Aorta (tissue), 5 donors: ENCODE measurements at places on chromosomes 3 and 15. TPM values are rescaled to one million over a fixed set of nuclear protein-coding genes. Genes with fewer than 3 reads are reported as not detected.
A peak's percentile ranks its signal among the peaks of the same experiment; 100 is the strongest.

DNA sequence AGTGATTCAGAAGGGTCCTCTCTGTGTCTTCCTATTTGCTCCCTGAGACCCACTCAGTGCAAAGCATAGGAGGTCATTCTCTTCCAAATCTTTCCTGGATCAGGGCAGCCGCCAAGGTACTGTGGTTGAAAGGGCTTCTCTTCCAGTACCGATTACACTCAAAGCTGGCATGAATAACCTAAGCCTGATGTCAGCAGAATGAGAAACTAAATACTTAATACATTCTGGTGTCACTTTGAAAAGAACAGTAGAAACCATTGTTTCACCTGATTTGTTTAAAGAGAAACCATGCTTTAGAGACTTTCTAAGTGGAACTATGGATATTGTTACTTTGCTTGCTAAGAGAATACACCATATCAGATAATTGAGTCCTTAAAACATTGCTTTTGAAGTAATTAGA lies 50.2 kb downstream of the PDHB start:
- DNase-seq, result no peak

DNA sequence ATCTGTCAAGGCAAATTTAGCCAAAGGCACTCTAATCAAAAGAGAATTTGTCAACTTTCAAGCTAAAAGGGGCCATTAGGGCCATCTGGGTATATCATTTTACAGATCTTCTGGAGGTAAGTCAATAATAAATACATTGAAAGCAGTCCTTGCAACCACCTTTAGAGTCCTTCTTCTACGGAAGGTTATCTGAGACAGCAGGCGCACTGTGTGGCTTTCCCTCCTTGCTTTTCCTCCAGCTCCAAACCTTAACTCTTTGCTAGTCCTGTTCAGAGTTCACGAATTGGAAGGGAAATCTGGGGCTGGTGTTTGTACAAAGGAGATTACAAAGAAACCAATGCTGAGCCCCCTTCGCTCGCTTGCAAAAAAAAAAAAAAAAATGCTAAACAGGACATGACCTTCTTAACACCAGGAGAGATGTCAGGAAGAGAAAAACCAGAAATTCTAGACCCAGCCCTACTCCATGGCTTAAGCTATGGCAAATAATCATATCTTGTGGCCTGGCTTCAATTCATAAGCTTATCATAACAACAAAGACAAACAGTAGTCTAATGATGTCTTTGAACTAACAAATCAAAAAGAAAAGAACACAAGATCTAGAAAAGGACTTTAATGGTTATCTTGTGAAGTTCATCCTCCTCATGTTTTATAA lies 215.7 kb downstream of the STT3B start:
- no peak for DNase-seq

Gene CFAP100
- polyA plus RNA-seq, result not detected

Gene RHCG
- polyA plus RNA-seq, result 1.0 TPM

GRCh38 chr3:52428151-52429005 lies 16.5 kb downstream of the SEMA3G start:
- no peak for DNase-seq

Gene CADM2
- polyA plus RNA-seq, result not detected

DNA sequence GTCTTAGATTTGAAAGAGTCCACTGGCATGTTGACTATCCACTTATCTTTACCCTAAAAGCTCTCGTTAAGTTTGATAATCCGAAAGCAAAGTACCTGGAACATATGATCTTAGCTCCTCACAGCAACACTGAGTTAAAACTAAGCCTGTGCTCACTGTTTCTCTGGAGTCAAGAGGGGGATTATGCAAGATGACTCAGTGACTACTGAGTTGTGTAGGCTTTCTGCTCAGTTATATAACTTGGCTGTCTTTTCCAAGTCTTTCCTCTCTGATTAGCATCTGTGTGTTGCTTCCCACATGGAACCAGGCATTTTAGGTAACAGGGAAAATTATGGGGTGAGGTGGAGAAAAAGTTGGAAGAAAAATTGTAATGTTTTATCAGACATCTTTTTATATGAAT lies 31.2 kb upstream of the MYO5C start:
- no peak for DNase-seq

- DNase-seq, result no peak
Observed at GRCh38 chr3:35733341-35733740, 94.0 kb downstream of the ARPP21 start.

GRCh38 chr3:54830658-54831057 lies 97.2 kb downstream of the LRTM1 start:
- DNase-seq, result no peak

Gene DOCK3
- 0.38 TPM for polyA plus RNA-seq

DNA sequence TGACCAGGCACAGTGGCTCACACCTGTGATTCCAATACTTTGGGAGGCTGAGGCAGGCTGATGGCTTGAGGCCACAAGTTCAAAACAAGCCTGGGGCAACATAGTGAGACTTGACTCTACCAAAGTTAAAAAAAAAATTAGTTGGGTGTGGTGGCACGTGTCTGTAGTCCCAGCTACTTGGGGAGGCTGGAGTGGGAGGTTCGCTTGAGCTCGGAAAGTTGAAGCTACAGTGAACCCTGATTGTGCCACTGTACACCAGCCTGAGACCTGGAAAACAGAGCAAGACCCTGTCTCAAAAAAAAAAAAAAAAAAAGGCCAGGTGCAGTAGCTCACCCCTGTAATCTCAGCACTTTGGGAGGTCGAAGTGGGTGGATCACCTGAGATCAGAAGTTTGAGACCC lies 3.1 kb downstream of the CDC25A start:
- no peak for DNase-seq

- no peak for DNase-seq
Observed at GRCh38 chr15:77753281-77753873, 120.7 kb upstream of the LINGO1 start.

DNA sequence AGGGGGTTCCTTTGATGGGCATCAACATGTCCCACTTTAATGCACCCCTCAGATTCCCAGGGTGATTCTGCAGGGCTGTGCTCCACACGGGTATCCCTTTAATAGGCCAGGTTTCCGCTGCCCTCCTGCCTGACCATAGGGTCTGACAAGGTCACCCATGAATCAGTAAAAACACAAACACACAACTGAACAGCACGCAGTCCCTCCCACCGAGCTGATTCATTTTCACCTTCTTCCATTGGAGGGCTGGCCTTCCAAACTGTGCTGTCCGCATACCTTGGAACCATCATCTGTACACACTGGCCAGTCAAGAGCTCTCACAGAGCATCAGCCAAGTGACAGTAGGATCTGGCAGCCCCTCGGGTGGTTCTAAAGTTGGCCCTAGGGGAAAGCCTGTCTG lies 93.7 kb downstream of the FBLN2 start:
- no peak for DNase-seq

Gene EFCAB12
- polyA plus RNA-seq, result 0.25 TPM

DNA sequence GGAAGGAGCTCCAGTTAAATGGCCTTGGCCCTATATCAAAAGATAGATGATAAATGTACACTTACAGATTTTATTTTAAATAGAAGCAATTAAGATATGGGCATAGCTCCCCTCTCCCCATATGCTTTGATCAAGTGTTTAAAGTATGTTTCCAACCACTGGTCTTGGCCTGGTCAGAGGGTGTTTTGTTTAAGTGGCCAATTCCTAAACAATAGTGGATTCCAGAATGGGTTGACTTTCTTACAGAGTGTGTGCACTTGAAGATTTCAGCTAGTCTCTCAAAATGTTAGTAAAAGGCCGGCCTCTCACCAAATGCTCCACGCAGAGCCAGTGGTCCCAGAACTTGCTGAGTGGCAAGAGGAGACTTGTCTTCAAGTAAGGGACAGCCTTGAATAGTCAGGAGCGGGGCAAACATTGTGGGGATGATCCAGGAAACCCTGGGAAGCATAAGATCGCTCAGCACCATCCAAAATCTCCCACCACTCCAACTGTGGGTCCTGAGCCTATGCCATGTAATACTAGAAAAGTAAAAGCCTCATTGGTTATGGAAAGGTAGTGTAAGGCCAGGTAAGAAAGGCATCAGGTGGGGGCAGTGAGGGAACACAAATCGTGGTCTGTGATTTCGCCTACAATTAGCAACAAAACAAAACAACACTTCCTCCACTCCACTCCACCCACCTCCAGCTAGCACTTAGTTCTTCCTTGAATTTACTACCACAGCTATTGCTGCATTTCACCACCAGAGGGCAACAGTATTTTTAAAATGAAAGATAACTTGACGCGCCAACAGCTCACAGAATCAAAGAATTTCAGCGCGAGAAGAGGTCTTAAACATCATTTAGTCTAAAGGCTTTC lies 4.8 kb downstream of the RARRES1 start:
- no peak for DNase-seq

Gene FMN1
- 1.3 TPM for polyA plus RNA-seq

Gene MESD
- polyA plus RNA-seq, result 13.3 TPM

- DNase-seq, result peak; percentile 90
Observed at GRCh38 chr3:50347187-50347813, 1.8 kb upstream of the ZMYND10 start.

Gene BCHE
- polyA plus RNA-seq, result 0.38 TPM

Gene ROBO2
- 0.13 TPM for polyA plus RNA-seq

Gene CLDND1
- 106 TPM for polyA plus RNA-seq

Gene LRRN1
- 0.38 TPM for polyA plus RNA-seq

DNA sequence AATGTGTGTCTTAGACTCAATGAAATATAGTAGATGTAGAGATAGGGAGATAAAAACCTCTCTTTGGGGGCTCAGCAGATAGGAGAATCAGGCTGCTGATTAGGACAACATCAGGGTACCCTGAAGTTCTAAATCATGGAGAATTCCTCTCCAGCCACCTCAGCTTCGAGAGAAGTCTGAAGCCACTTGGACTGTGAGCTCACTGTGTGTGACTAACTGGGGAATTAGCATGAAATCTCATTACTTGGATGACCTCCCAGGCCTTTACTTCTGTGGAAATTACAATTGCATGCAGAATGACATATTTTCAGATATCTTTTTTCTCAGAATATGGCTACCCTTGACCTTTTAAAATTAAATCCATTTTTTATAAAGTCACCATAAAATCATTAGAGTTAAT lies 128.0 kb upstream of the MRPL3 start:
- DNase-seq, result no peak

DNA sequence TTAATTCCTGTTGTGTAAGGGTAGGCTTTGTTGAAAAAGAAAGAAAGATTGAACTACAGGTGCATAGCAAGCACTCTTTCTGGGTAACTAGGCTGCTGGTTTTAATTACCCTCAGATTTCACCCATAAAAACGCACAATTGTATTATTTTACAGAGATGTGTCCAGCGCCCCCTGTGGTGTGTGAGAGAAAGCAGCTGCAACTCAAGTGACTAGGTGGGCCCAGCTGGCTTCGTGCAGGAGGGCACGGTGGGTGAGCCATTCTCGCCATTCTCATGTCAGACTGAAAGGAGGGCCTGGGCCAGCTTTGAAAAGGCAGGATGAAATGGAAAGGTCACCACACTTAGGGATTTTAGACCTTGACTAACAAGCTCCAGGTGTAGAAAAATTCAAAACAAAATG lies 122.6 kb downstream of the LRIG1 start:
- no peak for DNase-seq

DNA sequence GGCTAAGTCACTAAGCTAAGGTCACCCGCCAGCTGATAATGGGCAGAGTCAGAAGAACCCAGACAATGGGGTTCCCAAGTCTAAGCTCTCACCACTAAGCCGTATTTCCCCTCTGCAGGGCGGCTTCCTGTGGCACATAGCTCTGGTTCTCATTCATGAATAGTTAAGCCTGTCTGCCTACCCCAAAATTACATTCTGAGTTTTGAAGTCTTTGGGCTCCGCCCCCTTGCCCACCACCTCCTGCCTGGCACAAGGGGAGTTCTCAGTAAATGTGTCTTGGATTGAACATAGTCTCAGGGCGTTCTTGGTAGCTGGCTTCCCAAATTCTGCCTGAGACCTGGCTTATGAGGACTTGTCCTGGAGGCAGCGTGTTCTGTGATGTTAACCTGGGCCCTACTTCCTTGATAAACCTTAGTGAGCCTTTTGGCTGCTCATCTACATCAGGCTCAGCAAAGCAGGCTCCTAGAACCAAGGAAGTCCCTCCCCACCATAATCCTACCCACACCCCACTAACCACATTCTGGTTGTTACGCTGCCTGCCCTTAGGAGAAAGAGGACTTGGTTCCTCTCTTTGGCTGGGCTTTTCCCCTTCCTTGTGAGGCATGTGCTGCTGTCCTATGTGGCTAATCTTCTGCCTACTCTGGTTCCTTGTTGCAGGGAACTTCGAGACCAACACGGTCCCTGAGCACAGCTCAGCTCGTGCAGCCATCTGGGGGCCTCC lies 54.9 kb downstream of the STARD5 start:
- no peak for DNase-seq

GRCh38 chr15:41502795-41503668 lies 9.4 kb downstream of the ITPKA start:
- DNase-seq, result no peak
